Astrocyte (in vitro differentiated cells and primary cell): ENCODE measurements at places on chromosomes 5 and 9. TPM values are rescaled to one million over a fixed set of nuclear protein-coding genes. Genes with fewer than 3 reads are reported as not detected.

Gene KIAA0825
- total RNA-seq, result 2.5 and 2.9 TPM in 2 replicates

DNA sequence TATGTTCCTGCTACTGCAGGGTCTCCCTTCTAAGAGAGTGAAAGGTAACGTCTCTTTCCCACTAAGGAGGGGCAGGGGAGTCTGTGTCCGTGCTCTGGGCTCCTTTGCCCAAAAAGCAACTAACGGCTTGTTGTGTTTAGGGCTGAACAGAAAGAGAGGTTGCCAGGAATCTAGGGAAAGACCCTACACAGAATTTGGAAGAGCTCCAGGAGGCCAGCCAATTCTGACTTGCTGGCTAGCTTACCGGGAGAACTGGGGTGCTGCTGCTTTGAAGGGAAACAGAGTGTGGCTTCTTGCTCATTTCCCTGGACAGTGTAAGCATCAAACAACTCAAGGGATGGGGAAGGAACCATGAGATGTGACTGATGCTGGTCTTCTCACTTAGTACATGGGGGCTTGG lies 176.1 kb downstream of the GADD45G start:
- DNase-seq, result no peak

- DNase-seq, result no peak
Observed at GRCh38 chr9:104073098-104073769, 20.9 kb upstream of the SMC2 start.

Gene TCF7
- 2.6 TPM in 2 replicates for total RNA-seq

Gene FOXD4L3
- total RNA-seq, result not detected in 2 replicates

- DNase-seq, result no peak
Observed at GRCh38 chr9:14135421-14135820, 178.5 kb downstream of the NFIB start.

DNA sequence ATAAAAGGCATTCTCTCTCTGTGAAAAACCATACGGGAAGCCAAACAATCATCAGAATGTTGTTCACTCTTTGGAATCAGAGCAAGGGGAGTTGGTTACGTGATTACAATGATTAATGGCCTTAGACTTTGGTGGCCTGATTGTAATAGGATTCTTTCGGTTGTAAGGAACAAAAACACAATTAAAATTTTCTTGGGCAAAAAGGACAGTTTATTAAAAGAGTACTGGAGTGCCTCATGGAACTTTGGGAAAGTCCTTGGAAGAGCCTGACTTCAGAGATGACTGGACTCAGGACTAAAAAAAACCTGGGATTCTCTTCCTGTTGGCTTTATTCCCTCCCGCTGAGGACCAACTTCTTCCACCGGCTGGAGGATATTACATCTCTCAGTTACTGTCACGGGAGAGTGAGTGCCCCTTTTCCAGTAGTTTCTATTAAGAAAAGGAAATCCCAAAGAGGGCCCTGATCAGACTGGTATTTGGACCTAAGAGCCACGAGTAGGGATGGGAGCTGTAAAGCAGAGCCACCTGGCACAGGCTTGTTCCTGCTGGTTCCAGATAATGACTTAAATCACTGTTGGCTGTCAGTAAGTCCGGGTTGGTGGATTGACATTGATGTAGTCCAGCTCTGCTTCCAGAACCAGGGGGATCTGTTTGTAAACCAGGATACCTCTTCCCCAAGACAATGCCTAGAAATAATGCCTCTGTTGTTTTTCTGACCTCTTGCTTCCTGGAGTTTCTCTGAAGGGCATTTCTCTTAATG lies 53.9 kb downstream of the CFAP95 start:
- DNase-seq, result peak; percentile 63

Gene ZNF658
- total RNA-seq, result 2.5 and 3.1 TPM in 2 replicates

DNA sequence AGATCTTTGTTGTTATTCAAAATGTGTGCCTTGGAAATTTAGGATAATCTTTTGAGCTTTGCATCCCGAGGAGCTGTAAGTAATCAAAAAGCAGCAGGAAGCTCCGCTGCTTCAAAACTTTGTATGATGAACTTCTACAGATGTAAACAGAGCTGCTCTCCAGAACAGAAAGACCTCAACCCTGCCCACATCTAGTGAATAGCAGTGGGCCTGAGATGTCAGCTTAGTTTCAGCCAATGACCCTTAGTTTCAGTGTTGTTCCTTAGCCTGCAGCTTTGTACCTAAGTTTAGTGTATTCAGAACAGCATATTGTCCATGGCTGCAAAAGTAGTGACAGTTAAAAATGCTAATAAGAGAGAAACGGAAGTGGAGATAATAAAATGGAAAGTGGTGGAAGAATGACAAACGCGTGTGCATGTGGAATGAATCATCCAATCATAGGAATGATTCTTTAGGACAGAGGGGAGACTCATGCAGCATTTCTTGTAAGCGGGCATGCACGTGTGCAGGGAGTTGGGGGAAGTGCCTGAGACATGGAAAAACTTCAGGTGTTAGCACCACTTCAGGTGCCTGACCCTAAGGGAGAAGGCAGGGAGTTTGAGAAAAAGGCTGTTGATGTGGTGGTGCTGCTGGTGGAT lies 24.9 kb downstream of the SNX24 start:
- DNase-seq, result peak; percentile 57

GRCh38 chr5:171603591-171603990 lies 182.0 kb upstream of the SMIM23 start:
- no peak for DNase-seq
